ENCODE measurements at places on chromosomes 7 and 10.

GRCh38 chr10:103765981-103766380, 89.4 kb downstream of the SH3PXD2A start:
- DNase-seq = peak; percentile 79

GRCh38 chr7:108455998-108456677, at the start of gene NRCAM:
Gene NRCAM, minus strand, starts transcription at chr7:108456436. Its CDS starts 216,372 bp downstream, at chr7:108240064.
- no peak for DNase-seq

DNA sequence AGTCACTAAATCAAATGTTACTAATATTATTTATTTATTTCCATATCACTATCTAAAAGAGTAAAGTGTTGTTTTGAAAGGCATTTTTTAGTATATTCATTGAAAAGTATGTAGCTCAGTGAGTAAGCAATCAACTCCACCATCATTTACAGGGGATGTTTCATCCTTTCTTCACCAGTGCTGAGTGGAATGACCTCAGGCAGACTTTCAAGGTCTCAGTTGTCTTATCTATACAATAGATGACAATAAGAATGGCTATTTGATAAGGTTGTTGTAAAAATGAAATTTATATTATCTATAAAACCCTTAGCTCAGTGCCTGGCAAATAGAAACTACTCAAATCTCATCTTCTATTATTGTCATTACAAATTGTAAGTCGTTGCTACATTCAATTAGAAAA, 204.3 kb upstream of the CSTF2T start:
- DNase-seq = no peak

DNA sequence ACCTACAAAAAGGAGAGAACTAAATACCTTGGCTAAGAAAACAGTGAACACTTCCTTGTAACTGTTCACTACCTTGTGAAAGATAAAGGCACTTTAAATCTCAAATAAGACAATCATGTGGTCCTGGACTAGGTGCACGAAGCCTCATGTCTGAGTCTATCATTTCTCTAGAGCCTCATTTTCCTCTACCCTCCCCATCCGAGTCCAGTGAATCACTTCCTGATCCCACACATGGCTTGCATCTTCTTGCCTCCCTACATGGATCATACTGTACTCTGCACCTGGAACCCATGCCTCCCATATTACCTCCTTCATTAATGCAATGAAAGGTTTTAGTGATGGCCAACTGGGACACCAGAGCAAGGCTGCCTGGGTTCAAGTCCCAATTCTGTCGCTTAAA, 34.5 kb downstream of the SNX10 start:
- no peak for DNase-seq

GRCh38 chr10:53894145-53894544, 906.9 kb downstream of the PCDH15 start:
- no peak for DNase-seq

GRCh38 chr10:30701451-30702173, 72.1 kb upstream of the LYZL2 start:
- DNase-seq = peak; percentile 73

DNA sequence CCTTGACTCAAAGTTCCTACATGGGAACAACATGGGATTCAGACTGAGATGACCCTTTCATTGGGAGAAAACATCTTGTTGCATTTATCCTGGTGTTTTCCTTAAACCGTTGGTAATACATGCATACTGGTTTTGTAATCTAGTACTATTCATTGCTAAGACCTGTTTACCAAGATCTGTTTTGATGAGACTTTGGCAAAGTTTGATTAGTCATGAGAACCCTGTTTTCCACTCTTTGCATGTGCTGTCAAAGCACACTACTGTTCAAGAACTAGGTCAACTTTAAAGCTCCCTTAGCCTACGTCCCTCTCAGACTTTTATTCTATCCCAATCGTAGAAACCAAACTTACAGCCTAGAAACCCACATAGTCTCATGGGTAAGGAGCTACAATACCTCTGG, 650.9 kb downstream of the GATA3 start:
- no peak for DNase-seq

GRCh38 chr10:74255214-74255613, 104.2 kb downstream of the ADK start:
- no peak for DNase-seq

GRCh38 chr7:95190515-95190914, 133.8 kb downstream of the PON1 start:
- no peak for DNase-seq

- DNase-seq = no peak
Observed at GRCh38 chr10:70540789-70541360, 61.7 kb downstream of the PRF1 start.
